ENCODE measurements at places on chromosomes 13 and 19. TPM values are rescaled to one million over a fixed set of nuclear protein-coding genes. Genes with fewer than 3 reads are reported as not detected.

DNA sequence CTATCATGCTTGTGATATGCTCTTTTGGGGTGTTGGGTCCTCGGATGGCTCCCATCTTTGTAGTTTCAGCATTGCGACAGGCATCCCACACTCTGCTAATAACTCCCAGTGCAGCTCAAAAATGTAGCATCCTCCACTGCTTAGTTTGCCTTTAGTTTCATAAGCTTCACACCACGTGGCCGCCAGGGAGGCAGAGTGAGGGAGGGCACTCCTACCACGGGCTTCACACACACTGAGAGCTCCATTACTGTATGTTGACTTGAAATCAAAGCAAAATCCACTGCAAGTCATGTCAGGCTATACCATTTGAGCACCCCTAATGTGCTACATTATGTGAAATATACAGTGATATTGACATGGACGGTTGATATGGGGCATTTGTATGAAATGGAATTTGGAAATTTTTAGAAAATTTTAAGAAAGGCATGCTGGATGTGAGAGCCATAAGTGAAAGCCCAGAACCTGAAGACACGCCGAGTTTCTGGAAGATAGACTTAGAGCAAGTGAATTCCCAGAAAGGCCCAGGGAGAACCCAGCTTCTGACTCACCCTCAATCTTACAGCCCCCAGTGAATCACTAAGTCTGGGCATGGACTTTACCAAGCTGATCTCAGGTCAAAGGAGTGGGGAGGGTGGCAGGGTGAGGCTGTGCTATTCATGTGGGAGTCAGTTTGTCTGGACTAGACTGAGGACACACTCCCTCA is 94.1 kb downstream of the HSPH1 start:
- H3K4me3 ChIP-seq, result no peak overlapping the region
- H3K27ac ChIP-seq, result no peak overlapping the region
- no peaks in the 10 kb centered on the region for H3K4me1 ChIP-seq
- H3K36me3 ChIP-seq, result no peaks in the 10 kb centered on the region
- no peaks in the 10 kb centered on the region for H3K27me3 ChIP-seq
- no peak for DNase-seq

- H3K36me3 ChIP-seq, result peaks cover 8% of the 10 kb centered on the region
- H3K4me3 ChIP-seq, result peak overlapping the region; percentile 97
- DNase-seq, result peak; percentile 87
- H3K4me1 ChIP-seq, result peaks cover 23% of the 10 kb centered on the region
- no peaks in the 10 kb centered on the region for H3K27me3 ChIP-seq
Observed at GRCh38 chr13:112587212-112587763, 665 bp downstream of the TUBGCP3 start.

Gene DHDH
- total RNA-seq, result 1.6 TPM

DNA sequence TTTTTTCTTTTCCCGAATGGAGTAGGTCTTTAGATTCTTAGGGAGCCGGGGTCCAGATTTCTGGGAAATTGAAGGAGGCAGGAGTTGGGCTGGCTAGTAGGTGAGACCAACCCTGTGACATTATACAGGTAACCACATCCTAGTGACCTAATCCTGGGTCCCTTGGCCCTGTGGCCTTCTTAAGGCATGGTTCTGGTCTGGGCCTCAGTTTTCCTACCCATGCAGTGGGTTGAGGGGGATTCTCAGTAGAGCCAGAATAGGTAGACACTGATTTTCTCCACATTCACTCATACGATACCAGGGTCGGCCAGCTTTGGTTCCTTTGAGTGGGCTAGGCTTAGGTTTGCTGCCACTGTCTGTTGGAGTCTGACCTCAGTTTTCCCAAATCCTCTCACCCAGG is 7.2 kb downstream of the PPFIA3 start:
- H3K27me3 ChIP-seq, result no peaks in the 10 kb centered on the region
- H3K4me3 ChIP-seq, result no peak overlapping the region
- H3K4me1 ChIP-seq, result peaks cover 16% of the 10 kb centered on the region
- no peak overlapping the region for H3K27ac ChIP-seq

Gene CLEC4G
- not detected for total RNA-seq

- no peaks in the 10 kb centered on the region for H3K4me1 ChIP-seq
- no peaks in the 10 kb centered on the region for H3K36me3 ChIP-seq
- no peak for DNase-seq
Observed at GRCh38 chr13:22121146-22121739, 450.4 kb downstream of the FGF9 start.

DNA sequence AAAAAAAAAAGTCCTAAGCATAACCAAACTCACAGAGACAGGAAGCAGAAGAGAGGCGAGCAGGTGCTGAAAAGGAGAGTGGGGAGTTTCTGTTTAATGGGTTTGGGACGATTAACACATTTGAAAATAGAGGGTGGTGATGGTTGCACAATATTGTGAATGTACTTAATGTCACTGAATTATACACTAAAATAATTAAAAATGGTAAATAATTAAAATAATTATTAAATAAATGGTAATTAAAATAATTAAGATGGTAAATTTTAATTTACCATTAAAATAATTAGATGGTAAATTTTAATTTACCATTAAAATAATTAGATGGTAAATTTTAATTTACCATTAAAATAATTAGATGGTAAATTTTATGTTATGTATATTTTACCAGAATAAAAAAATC is 74.8 kb upstream of the XPO4 start:
- H3K4me3 ChIP-seq, result no peak overlapping the region
- DNase-seq, result no peak
- H3K27ac ChIP-seq, result no peak overlapping the region

Measured in K562 (cell line).